ENCODE measurements at places on chromosomes 5 and 9.

GRCh38 chr9:1473956-1474634 lies 423.9 kb downstream of the DMRT2 start:
- no peak for DNase-seq

DNA sequence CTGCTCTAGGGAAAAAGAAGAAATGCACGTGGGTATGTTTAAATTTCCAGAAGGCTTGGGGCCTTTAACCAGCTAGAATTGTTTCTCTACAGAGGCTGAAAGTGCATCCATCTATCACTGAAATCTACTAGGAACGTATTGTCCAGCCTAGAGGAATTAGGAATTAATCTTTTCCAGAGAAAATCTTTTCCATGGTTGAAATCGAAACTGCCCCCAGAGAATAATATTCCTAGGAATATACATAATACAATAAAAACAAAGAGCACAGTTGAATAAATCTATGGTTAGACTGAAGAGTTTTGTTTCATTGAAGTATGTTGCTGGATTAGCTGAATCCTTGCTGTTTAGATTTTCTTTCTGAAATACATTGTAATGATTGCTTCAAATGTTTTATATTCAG lies 378.5 kb downstream of the PLK2 start:
- DNase-seq, result no peak

DNA sequence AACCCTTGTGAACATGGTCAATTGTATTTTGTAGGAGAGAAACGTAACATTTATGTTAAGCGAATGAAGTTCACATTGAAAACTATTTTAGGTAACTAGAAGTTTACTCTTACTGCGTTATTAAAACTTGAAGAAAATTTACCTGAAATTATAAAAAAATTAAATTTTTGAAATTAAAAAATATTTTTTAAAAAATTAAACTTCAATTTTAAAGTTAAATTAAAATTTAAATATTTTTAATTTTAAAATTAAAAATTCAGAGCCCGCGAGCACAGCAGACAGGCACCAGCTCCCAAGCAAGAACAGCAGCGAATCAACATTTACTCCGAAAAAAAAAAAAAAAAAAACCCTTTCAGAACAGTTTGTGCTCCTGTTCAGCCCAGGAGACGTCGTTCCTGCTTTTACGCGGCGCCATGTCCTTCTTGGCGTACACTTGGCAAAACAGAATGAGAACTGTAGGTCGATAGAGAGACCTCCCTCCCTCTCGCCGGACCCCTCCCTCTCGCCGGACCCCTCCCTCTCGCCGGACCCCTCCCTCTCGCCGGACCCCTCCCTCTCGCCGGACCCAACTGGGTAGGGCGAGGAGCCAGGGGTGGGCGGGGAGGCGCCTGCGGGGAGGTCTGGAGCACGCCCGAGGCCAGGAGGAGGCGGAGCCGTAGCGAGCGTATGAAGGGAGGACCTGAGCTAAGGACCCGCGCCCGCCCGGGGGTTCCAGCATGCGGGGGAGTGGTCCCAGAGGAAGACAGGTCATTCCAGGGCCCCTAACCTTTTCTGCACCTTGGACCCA lies 235.8 kb downstream of the ROR2 start:
- peak; percentile 54 for DNase-seq

DNA sequence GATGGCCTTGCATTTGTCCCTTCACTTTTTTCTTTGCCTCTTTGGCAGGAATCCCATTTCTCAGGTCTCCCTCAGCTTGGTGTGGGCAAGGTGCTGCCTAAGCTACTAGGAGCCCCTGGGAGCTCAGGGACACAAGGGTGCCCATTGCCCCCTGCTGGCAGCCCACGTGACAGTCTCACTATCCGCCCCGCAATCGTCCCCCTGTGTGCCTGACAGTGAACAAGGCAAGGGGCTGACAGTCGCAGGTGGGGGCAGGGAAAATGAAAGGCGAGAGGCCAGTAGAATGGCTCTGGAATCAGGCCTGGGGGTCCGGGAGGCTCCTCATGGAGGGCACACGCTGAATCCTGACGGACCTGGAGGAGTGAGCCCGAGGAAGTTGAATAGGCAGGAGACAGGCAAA lies 2.0 kb upstream of the PCDH12 start:
- DNase-seq, result peak; percentile 12

GRCh38 chr9:34171753-34172535 lies 6.9 kb upstream of the UBAP1 start:
- peak; percentile 82 for DNase-seq

DNA sequence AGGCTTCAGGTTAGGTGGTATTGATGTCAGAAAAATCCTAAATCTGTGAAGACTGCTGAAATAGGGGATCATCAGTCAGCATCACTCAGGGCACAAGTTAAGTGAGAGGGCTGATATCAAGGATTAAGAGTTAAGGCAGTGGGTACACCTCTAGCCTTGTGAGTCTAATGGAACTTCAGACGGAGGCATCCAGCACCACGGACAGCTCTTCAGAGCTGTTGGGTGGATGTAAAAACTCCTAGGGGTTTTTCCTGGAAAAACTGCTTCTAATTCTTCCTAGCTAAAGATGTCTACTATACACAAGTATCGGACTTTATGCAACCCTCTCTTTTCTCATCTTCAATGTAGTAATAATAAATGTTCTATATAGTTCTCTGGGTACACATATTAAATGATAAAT lies 165.9 kb downstream of the SH3GL2 start:
- no peak for DNase-seq

GRCh38 chr5:14267166-14267838 lies 124.2 kb downstream of the TRIO start:
- no peak for DNase-seq

Data from GDM1 (cell line).